A549 treated with CORT108297 at 1 μM for 4 hours (cell line): ENCODE measurements at places on chromosomes 4 and X. TPM values are rescaled to one million over a fixed set of nuclear protein-coding genes. Genes with fewer than 3 reads are reported as not detected.

The CT55 gene
- total RNA-seq = not detected in 5 replicates

The FBXO8 gene
- 8.4 to 11.1 TPM (median 10.1 TPM) in 5 replicates for total RNA-seq

The PORCN gene
- total RNA-seq = 15.4 to 18.8 TPM (median 17.6 TPM) in 5 replicates

The RAPGEF2 gene
- 10.4 to 14.5 TPM (median 12.9 TPM) in 5 replicates for total RNA-seq

The GYPE gene
- not detected in 5 replicates for total RNA-seq

The RTL9 gene
- 0.05 to 0.08 TPM (median 0.06 TPM) in 5 replicates for total RNA-seq

The MAGIX gene
- total RNA-seq = 1.7 to 4.5 TPM (median 3.3 TPM) in 5 replicates

The CDS1 gene
- 0.76 to 1.1 TPM (median 0.78 TPM) in 5 replicates for total RNA-seq

The FSTL5 gene
- 0.01 to 0.05 TPM (median 0.02 TPM) in 3 of 5 replicates, not detected in the others for total RNA-seq

The PPEF2 gene
- not detected in 5 replicates for total RNA-seq

The MPC1L gene
- total RNA-seq = not detected in 5 replicates

The DCHS2 gene
- total RNA-seq = not detected in 5 replicates

The CENPU gene
- total RNA-seq = 20.9 to 26.5 TPM (median 21.5 TPM) in 5 replicates

The MTCP1 gene
- total RNA-seq = 15.5 to 23.6 TPM (median 18.1 TPM) in 5 replicates

The MAGEE2 gene
- total RNA-seq = not detected in 5 replicates

The TEX13A gene
- not detected in 5 replicates for total RNA-seq
